ENCODE measurements at places on chromosomes 12 and 14. TPM values are rescaled to one million over a fixed set of nuclear protein-coding genes. Genes with fewer than 3 reads are reported as not detected.

CLEC1B gene
- 0.63 TPM for total RNA-seq

AMN gene
- total RNA-seq: 4.6 TPM

RAPGEF3 gene
- 30.2 TPM for total RNA-seq

DNA sequence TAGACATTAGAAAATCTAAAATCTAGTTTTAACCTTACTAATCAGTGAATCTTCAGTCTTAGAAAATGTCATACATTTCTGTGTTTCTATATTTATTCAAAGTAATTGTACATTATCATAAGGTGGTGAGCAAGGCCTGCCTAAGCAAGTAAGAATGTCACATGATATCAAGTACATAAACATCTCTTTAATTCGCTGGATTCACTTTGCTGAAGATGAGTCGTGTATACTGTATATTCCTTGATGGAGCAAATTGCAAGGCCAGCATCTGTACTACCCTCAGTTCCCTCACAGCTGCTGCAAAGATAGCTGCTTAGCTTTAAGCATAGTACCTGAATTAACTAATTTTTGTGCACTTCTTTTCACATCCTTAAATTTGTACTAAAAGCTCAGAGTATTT is 8.5 kb upstream of the AK7 start:
- H3K4me1 ChIP-seq: no peaks in the 10 kb centered on the region
- no peaks in the 10 kb centered on the region for H3K36me3 ChIP-seq
- H3K27ac ChIP-seq: no peak overlapping the region
- H3K4me3 ChIP-seq: no peak overlapping the region
- no peaks in the 10 kb centered on the region for H3K27me3 ChIP-seq

- no peaks in the 10 kb centered on the region for H3K27me3 ChIP-seq
- H3K4me3 ChIP-seq: peak overlapping the region; percentile 92
- DNase-seq: peak; percentile 75
- no peaks in the 10 kb centered on the region for H3K36me3 ChIP-seq
- H3K4me1 ChIP-seq: peaks cover 31% of the 10 kb centered on the region
These were observed 480 bp downstream of the SCAF11 start for GRCh38 chr12:45989721-45990467.

DNA sequence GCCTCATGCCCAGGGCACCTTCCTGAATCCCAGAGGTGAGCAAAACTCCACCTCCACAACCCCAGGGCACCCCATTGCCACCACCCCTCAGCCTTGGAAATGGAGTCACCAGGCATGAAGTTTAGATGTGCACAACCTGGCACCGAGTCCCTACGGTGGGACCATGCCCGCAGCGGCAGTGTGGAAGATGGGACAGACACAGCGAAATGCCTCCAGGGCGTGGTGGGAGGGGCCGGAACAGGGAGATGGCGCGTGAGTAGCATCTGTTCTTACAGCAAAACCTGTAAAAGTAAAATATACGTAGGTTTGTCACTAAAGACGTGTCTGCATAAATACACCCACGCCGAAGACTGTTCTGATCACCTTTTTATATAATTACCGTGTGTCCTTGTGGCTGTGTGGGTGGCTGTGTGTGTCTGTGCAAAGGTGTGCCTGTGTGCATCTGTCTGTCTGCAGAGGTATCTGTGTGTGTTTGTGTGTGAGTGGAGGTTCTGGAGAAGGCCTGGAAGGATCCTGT is 17.4 kb upstream of the DEGS2 start:
- H3K27me3 ChIP-seq: no peaks in the 10 kb centered on the region
- H3K4me1 ChIP-seq: no peaks in the 10 kb centered on the region
- no peak overlapping the region for H3K27ac ChIP-seq
- no peak for DNase-seq
- H3K36me3 ChIP-seq: no peaks in the 10 kb centered on the region
- no peak overlapping the region for H3K4me3 ChIP-seq

GRCh38 chr14:100135073-100135472 is 24.4 kb downstream of the DEGS2 start:
- DNase-seq: no peak
- no peaks in the 10 kb centered on the region for H3K27me3 ChIP-seq
- peaks cover 5% of the 10 kb centered on the region for H3K4me1 ChIP-seq
- H3K4me3 ChIP-seq: no peak overlapping the region

GRCh38 chr12:121804417-121805111 is 755 bp downstream of the SETD1B start:
- H3K36me3 ChIP-seq: no peaks in the 10 kb centered on the region
- H3K27me3 ChIP-seq: no peaks in the 10 kb centered on the region
- H3K27ac ChIP-seq: peak overlapping the region; percentile 91
- peak overlapping the region; percentile 87 for H3K4me3 ChIP-seq

Data from testis (tissue), 5 donors.